Natural killer cell (primary cell): ENCODE measurements at places on chromosomes 6 and 20.
A peak's percentile ranks its signal among the peaks of the same experiment; 100 is the strongest.

GRCh38 chr20:32482442-32483261, 102.5 kb downstream of the NOL4L start:
- no peak overlapping the region for H3K27ac ChIP-seq
- DNase-seq: peak; percentile 59
- H3K4me1 ChIP-seq: peaks cover 48% of the 10 kb centered on the region
- H3K36me3 ChIP-seq: no peaks in the 10 kb centered on the region
- H3K4me3 ChIP-seq: peak overlapping the region; percentile 20
- no peaks in the 10 kb centered on the region for H3K27me3 ChIP-seq

DNA sequence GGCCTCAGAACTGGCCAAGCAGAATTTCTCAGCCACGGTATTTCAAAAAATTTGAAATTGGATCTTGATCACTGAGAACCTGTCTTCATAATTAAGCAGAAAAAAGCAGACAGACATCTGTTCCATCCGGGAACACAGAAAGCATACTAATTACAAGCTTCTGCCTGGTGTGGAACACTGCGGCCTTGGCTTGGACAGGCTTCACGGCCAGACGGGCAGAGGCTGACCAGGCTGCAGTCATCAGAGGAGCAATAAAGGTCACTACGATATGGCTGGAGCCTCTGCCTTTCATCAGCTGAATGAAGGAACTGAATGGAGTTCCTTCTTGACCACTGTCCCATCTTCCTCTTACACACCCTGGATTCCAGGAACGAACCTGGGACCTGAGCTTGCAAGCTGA, 3.9 kb upstream of the NRSN1 start:
- no peak overlapping the region for H3K27ac ChIP-seq
- DNase-seq: no peak
- no peaks in the 10 kb centered on the region for H3K36me3 ChIP-seq
- no peaks in the 10 kb centered on the region for H3K27me3 ChIP-seq
- H3K4me1 ChIP-seq: no peaks in the 10 kb centered on the region

DNA sequence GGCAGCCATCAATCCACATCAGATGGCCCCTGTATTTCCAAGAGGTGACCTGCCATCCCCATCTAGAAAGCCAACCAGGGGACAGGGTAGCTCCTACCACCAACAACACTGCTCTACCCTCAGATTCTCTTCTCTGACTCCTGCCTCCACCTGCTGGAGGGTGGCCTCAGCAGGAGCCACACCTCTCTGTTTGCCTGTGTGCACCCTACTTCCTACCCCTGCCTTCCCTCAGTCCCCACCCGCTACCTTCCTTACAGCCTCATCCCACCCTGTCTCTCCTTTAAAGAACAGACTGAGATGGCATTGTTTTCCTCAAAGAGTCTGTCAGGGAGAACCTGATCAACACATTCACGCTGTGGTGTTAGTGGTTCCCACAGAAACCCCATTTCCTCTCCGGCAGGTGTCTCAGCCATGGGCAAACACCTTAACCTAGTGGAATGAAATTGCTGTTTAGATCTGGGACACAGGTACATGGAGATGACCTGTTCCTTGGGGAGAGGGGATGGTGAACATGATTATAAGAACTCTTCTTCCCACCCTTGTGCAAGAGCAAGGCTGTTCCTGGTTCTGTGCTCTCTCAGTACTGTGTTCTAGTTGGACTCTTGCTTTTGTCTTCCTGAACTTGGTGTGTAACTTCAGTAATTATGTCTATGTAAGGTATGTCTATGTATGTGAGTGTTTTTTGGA, 1.8 kb downstream of the ENTPD6 start:
- peaks cover 26% of the 10 kb centered on the region for H3K4me1 ChIP-seq
- H3K27me3 ChIP-seq: no peaks in the 10 kb centered on the region
- no peak for DNase-seq
- no peak overlapping the region for H3K27ac ChIP-seq

DNA sequence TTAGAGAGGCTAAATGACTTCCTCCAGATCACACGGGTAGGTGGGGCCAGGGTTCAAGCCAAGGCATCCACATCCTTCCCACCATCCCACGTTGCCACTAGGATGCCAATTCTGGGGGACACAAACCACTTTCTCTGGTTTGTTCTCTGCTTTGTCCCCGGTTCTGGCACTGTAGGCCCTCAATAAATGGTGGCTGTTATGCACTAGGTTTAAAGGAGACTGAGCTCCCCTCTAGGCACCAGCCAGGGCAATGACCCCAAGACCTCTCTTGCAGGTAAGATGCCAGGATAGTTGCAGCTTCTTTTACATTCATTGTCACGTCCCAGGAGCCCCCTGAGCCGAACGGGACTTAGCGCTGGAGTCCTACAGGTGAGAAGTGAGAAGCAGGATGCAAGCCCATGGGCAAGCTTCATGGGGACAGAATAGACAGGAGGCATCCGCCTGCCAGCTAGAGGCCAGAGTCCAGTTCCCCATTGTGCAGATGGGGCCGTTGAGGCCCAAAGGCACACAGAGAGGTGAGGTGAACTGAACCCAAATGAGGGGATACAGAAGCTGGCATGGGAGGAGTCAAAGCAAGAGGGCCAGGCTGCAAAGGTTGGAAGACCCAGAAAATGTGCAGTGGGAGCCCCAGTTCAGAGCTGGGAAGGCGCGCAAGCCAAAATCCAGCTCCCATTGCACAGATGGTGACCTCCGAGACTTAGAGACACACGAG, 677 bp downstream of the PXMP4 start:
- peaks cover 22% of the 10 kb centered on the region for H3K4me1 ChIP-seq
- no peak for DNase-seq
- peaks cover 3% of the 10 kb centered on the region for H3K36me3 ChIP-seq
- no peaks in the 10 kb centered on the region for H3K27me3 ChIP-seq

DNA sequence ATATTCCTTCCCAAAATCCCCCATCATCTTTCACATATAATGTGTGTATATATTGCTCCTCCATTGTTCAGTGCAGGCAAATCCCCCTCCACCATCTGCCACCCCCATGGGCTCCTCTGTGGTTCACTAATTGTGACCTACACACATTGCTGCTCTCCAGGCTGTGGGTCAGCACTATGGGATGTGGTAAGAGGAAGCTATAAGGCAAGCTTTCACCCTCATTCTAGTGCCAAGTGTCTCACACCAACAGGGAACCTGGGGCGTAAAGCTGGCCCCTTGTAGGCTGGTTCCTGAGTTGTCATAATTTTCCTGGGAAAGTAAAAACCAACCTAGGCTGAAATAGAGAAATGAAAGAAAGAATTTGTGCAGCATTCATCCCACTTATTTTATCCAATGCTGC, 16.8 kb downstream of the FKBP1A start:
- H3K36me3 ChIP-seq: peaks cover 18% of the 10 kb centered on the region
- peaks cover 21% of the 10 kb centered on the region for H3K4me1 ChIP-seq
- no peak overlapping the region for H3K4me3 ChIP-seq
- no peak for DNase-seq
- H3K27me3 ChIP-seq: no peaks in the 10 kb centered on the region
- no peak overlapping the region for H3K27ac ChIP-seq

GRCh38 chr6:100404051-100404450, 60.7 kb downstream of the SIM1 start:
- H3K27ac ChIP-seq: no peak overlapping the region
- no peaks in the 10 kb centered on the region for H3K36me3 ChIP-seq
- H3K4me3 ChIP-seq: no peak overlapping the region
- H3K4me1 ChIP-seq: no peaks in the 10 kb centered on the region
- H3K27me3 ChIP-seq: no peaks in the 10 kb centered on the region

DNA sequence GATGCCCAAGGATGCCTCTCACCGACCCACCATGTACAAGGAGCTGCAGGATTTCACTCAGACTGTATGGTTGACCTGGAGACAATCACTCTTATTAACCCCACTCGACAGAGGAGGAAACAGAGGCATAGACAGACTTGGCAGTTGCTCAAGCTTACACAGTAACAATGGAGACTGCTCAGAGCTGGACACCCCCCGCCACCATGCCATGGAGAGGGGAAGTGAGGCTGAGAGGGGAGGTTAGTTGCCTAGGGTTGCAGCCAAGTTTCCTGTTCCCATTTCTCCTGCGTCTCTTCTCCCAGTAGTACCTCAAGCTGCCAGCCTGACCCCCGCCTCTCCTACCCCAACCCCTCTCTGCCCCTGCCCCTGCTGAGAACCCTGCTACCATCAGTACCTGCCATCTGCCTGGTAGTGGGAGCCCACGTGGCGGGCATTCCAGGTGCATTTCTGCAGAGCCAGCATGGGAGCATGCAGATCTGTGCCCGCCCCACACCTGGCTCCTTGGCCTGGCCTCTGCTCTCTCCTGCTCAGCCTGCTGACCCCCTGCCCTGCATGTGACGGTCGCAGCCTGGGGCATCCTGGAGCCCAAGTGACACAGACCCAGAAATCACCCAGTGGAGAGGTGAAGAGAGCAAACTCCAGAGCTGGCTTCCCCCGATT, 157.7 kb downstream of the PREX1 start:
- no peak overlapping the region for H3K4me3 ChIP-seq
- no peaks in the 10 kb centered on the region for H3K4me1 ChIP-seq
- no peak for DNase-seq
- H3K27ac ChIP-seq: no peak overlapping the region
- peaks cover 79% of the 10 kb centered on the region for H3K36me3 ChIP-seq

- DNase-seq: no peak
- H3K27me3 ChIP-seq: no peaks in the 10 kb centered on the region
- no peaks in the 10 kb centered on the region for H3K36me3 ChIP-seq
- no peaks in the 10 kb centered on the region for H3K4me1 ChIP-seq
- H3K4me3 ChIP-seq: no peak overlapping the region
- no peak overlapping the region for H3K27ac ChIP-seq
These were observed 125.7 kb downstream of the CRYBG1 start for GRCh38 chr6:106486236-106486635.

GRCh38 chr6:88813045-88813444, 150.4 kb downstream of the RNGTT start:
- no peak overlapping the region for H3K27ac ChIP-seq
- H3K27me3 ChIP-seq: no peaks in the 10 kb centered on the region
- no peaks in the 10 kb centered on the region for H3K4me1 ChIP-seq
- no peak overlapping the region for H3K4me3 ChIP-seq
- DNase-seq: no peak
- no peaks in the 10 kb centered on the region for H3K36me3 ChIP-seq

DNA sequence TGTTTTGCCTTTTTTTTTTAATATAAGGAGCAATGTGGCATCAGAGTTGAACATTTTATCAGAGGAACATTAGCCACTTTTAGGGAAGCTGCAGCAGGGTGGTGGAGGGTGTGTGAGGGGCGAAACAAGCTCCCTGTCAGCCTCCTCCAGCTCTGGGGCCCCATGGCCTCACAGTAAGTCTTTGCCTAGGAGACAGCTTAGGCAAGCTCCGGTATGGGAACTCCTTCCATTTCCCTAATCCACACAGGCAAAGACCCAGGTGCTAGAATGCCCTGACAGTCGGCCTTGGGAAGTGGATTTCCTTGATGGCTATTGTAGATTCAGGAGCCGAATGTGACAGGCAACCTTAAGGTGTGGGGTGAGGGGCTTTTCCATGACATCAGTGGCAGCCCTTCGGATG, 862 bp downstream of the PRND start:
- no peak overlapping the region for H3K27ac ChIP-seq
- peaks cover 16% of the 10 kb centered on the region for H3K4me1 ChIP-seq
- H3K4me3 ChIP-seq: no peak overlapping the region

DNA sequence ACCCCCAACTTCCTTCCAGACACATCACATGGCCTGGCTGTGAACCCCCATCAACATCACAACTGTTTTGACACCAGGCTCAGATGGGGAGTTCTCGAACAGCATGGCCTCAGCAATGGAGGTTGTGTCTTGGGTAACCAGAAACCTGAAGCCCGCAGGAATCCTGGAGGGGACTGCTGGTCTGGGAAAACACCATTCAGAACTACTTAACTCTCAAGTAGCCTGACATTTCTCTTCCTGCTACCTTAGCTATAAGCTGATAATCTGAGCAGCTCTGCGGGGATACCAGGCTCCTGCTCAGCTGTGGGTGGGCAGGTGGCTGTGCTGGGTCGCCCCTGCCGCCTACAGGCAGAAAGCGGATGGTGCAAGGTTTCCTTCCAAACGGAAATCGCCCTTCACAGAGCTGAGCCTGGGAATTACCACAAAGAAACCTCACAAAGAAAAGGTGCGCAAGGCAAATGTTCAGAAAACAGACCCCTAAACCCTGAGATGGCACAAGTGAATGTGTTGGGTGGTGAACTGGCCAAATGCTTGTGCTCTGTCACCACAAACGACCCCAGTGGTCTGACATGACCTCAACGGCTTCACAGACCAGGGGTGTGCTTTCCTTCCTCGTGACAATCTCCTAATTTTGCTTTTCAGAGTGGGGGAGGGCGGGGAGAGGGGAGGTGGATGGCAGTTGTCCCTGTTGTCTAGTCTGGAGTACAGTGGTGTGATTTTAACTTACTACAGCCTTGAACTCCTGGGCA, 29.5 kb downstream of the SNX5 start:
- peaks cover 17% of the 10 kb centered on the region for H3K4me1 ChIP-seq
- H3K4me3 ChIP-seq: no peak overlapping the region
- peak; percentile 55 for DNase-seq
- peaks cover 25% of the 10 kb centered on the region for H3K36me3 ChIP-seq
- no peaks in the 10 kb centered on the region for H3K27me3 ChIP-seq

DNA sequence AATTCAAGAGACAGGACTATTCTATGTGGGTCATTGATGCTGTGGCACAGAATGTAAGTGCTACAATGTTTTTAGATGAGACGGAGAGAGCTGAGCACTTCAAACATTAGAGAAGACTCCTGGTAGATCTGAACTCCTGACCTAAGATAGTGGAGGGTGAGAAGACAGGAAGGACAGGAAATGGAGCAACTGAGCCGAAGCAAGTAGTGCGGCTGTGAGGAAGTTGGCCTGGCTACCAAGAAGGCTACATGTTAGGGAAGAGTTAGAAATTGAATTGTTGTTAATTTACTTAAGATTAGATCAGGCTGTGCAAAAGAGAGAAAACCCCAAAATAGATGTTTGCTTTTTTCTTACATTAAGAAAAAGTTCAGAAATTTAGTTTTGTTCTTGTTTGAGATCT, 14.4 kb upstream of the MLIP start:
- H3K4me3 ChIP-seq: no peak overlapping the region
- no peak for DNase-seq
- H3K4me1 ChIP-seq: no peaks in the 10 kb centered on the region
- H3K27me3 ChIP-seq: no peaks in the 10 kb centered on the region
- no peak overlapping the region for H3K27ac ChIP-seq
- H3K36me3 ChIP-seq: no peaks in the 10 kb centered on the region

- H3K27ac ChIP-seq: no peak overlapping the region
- DNase-seq: no peak
- no peaks in the 10 kb centered on the region for H3K4me1 ChIP-seq
- no peak overlapping the region for H3K4me3 ChIP-seq
These were observed 129.2 kb upstream of the AKAP12 start for GRCh38 chr6:151110576-151110905.

GRCh38 chr20:61799928-61800327, 265.8 kb downstream of the TAF4 start:
- H3K27me3 ChIP-seq: no peaks in the 10 kb centered on the region
- no peak overlapping the region for H3K27ac ChIP-seq
- DNase-seq: no peak

GRCh38 chr6:37021356-37022129, 16.1 kb downstream of the FGD2 start:
- no peaks in the 10 kb centered on the region for H3K27me3 ChIP-seq
- no peak overlapping the region for H3K4me3 ChIP-seq
- DNase-seq: peak; percentile 34
- peaks cover 47% of the 10 kb centered on the region for H3K4me1 ChIP-seq
